ENCODE measurements at places on chromosomes 5 and 9.

GRCh38 chr5:110896901-110897300 is 158.1 kb downstream of the SLC25A46 start:
- DNase-seq: no peak

DNA sequence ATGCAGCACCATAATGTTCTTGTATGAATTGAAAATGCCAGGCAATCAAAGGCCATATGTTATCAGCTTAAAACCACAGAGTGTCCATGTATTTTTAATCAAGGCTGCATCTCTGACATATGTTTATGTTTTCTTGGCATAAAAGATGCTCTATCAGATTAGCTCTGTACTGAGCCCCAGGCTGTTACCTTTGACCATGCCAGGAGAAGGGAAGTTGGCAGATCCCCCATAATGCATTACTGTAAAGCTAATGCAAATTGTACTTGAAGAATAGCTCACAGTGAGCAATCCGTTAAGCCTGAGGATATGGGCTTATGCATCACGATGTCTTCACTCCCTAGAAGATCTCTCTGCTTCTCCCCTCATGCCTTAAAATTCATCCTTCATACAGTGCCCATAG is 414.4 kb downstream of the BRINP1 start:
- DNase-seq: no peak

- no peak for DNase-seq
These were observed 122.8 kb upstream of the TBC1D2 start for GRCh38 chr9:98378206-98378780.

DNA sequence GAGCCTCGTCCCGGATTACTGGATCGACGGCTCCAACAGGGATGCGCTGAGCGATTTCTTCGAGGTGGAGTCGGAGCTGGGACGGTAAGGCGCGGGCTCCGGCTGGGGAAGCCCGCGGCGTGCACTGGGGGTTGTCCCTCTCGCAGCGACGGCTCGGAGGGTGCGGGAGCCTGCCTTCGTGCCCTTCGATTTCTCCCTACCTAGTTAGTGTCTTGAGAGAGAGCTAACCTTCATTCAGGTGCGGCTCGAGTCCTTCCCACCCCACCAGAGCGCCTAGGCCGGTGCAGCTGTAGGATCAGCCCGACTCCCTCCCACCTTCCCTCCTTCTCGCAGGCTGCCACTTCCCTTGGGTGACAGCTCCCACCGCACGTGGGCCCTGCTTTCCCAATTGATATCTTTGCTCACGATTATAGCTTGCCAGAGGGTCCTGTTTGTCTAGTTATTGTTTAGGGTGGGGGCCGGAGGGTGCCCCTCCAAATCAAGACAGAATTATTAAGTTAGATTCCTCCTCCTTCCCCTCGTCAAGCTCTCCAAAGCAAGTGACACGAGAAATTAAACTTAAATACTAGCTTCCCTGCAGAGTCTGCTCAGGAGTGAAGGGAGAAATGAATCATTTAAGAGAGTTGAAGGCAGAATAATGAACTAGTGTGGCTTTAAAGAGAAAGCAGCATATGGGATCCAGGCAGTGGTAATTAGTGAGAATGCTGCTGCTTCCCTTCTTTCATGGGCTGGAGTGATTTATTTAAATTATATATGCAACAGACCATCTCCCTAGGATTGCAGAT is 569 bp downstream of the CAMK4 start:
- no peak for DNase-seq

GRCh38 chr5:84290161-84290560 is 94.5 kb downstream of the EDIL3 start:
- no peak for DNase-seq

DNA sequence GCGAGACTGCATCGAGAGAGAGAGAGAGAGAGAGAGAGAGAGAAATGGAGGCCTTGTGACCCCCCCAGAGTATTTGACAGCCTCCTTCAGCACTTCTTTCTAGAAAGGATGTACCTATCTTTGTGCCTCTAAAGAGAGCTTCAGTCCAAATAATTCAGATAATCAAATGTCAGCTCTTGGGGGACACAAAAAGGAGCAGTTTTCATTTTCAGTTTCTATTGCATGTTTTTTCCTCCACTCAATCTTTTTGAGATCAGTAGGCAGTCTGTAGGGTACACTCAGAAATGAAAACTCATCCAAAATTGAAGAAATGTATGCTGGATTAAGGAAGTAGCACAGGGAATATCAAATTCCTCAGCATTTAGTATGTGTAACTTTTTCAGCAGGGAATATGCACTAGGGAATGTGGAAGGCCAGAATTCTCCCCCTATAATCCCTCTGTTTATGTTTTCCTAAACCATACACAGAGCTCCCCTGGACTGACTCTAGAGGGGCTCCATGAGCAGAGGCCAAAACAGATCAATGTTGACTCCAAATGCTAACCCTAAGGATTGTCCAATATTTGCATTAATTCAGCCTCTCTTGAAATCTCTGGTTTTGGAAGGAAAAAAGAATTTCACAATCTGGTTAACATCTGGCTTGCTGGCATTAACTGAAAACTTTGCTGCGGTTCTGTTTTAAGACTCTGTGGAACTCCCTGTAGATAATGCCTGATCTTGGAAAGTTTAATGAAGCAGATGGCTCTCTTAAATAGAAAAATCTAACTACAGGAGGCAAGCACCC is 250.1 kb downstream of the CEMIP2 start:
- no peak for DNase-seq

GRCh38 chr9:68720656-68721313 is 15.7 kb downstream of the PIP5K1B start:
- no peak for DNase-seq

- no peak for DNase-seq
These were observed 72.8 kb downstream of the MED27 start for GRCh38 chr9:132006677-132007370.

DNA sequence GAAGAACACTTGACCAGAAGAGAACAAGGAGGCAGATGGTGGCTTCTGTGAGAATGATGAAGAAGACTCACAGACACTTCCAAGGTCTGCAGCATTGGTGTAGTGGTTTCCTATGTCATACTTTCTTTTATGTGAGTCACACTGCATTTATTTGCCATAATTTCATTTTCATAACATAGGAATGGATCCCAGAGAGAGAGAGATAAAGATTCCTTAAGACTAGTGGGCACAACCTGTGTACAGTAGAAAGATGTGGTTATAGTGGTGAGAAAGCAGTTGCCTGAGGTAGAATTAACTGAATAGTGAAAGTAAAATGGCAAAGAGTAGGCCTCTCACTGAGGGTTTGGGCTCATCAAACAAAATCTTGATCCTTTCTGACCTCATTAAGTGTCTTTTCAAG is 7.6 kb upstream of the CCDC152 start:
- DNase-seq: no peak

DNA sequence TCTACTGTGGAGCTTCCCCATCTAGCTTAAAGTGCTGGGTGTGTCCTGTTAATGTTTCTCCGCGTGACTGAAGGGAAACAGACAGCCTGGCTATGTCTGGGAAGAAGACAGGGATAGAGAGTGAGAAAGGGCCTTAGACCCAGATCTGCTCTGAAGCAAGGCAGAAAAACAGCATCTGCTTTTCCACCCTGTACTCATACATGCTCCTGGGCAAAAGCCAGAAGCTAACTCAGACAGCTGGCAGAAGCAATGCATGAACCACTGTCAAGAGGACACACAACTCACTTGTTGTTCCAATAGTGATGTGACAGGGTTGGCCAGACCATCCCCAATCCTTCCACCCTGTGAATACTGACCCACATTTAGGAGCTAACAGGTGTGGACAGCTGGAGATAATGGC is 63.3 kb downstream of the DPYSL3 start:
- no peak for DNase-seq

DNA sequence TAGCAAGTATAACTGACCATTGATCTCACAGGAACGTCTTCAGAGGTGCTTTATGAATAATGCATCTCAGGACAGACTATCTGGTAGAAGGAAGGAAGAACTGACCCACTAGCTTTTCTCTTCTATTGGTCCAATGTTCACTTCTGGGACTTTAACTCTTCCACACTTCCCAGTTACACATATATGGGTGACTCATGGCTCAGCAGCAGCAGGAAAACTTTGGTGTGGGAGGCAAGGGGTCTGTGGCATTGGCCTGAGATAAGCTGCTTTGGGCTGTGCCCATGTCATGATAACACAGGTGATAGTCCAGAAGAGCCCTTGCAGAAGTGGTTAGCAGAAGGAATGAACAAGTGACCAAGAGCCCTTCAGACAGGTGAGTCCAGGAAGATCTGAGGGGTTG is 148.8 kb downstream of the RAB3C start:
- DNase-seq: no peak

GRCh38 chr5:114363837-114364236 is 2.0 kb downstream of the KCNN2 start:
- no peak for DNase-seq

DNA sequence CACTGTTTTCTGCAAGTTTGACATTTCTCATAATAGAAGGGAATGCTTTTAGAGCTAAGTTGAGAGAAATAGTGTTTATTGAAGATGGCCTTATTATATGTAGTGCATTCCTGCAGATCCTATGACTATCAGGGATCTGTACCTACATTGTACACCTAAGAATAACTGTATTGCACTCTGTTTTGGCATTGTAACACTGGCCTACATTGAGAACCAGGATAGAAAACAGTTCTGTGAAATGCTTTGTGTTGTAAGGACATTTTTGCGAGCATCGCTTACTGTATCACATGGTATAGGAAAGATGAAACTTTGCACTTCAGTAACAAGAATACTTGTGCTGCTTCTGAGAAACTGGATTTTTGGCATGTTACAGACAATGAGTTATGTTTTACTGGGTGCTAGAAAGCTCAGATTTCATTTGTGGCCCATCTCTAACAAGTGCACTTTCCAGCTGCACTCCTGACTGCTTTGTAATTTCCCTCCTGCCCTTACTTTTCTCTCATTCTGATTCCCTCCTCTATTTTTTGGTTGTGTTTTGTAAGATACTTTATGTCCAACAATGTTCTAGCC is 30.6 kb downstream of the C9orf85 start:
- DNase-seq: no peak

GRCh38 chr9:135524130-135524861 is 3.1 kb downstream of the LCN1 start:
- DNase-seq: no peak

GRCh38 chr5:120298981-120299380 is 165.1 kb upstream of the PRR16 start:
- no peak for DNase-seq

DNA sequence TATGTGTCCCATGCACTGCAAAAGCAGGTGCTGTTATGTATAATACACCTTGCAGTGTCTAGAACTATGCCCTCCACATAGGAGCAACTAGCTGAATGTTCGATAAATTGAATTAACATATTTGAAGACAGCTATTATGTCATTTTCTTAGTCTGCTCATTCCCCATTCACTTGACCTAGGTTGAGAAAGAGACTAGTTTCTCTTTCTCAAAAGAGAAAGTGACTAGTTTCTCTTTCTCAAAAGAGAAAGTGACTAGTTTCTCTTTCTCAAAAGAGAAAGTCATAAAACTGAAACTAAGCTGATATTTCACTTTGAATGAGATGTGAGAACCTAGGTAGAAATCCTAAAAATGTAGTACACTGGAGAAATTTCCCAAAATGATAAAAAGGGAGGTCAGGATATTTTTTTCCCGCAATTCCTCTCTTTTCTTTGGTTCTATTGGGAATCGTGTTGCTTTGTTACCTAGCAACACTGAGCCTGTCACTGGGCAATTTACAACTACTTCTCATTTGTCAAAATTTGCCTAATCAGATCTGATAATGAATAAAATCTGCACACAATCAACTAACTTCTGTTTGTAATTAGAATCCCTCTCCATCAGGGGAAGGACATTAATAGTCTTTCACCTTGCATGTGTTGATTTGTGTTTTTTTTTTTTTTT is 132.0 kb upstream of the GRIA1 start:
- no peak for DNase-seq

- no peak for DNase-seq
These were observed 5.6 kb upstream of the BNIP1 start for GRCh38 chr5:173138707-173139106.

DNA sequence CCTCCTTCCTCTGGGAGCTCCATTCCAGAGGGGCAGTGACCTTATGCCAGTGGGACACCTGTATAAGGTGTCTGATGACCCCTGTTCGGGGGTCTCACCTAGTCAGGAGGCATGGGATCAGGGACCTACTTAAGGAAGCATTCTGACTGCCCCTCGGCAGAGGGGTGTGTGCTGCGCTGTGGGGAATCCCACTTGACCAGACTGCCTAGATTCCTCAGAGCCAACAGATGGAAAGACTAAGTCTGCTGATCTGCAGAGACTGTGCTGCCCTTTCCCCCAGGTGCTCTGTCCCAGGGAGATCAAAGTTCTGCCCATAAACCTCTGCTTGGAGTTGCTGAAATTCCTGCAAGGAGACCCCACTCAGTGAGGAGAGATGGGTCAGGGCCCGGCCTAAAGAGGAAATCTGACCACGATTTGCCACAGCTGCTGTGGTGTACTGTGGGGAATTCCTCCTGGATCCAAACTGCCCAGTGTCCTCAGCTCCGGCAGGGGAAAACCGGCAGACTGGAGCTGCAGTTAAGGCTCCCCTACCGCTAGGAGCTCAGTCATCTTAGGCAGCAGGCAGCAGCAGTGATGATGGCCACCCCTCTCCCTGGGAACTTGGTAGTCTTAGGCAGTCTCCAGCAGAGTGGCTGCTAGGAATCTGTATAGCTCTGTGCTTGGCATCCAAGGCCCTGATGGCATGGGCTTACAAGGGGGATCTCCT is 34.8 kb upstream of the FAM120A start:
- DNase-seq: no peak

DNA sequence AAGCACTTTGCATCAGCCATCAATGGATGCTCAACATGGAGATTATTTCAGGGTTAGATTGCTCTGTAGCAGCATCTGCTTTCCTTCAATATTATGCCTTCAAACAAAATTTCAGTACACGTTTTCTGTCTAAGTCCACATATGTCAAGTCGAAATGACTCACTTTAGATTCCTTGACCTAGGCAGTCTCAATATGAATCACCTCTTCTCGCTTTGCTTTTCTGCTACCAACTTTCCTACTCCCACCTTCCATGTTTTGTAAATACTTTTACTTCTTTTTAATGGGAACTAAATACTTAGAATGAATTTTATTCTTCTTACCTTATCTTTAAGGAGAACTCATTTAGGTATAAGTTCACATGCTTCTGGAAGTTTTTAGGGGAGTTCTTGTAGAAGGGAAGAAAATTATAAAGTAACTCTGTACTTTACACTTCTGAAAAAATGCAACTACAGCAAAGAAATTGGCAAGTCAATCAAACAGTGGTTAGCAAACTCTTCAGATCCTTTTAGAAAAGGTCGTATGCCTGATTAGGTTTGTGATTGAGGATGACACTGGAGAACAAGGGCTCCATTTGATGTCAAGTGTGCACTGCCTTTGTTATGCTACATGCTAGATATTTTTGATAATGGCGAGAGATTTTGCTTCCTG is 478.5 kb upstream of the SMARCA2 start:
- no peak for DNase-seq

Measured in substantia nigra (tissue), 51 donors.